Aorta (tissue), 5 donors: ENCODE measurements at places on chromosomes 6 and 20.
A peak's percentile ranks its signal among the peaks of the same experiment; 100 is the strongest.

GRCh38 chr20:53990768-53991450, 79.5 kb downstream of the BCAS1 start:
- DNase-seq: no peak

DNA sequence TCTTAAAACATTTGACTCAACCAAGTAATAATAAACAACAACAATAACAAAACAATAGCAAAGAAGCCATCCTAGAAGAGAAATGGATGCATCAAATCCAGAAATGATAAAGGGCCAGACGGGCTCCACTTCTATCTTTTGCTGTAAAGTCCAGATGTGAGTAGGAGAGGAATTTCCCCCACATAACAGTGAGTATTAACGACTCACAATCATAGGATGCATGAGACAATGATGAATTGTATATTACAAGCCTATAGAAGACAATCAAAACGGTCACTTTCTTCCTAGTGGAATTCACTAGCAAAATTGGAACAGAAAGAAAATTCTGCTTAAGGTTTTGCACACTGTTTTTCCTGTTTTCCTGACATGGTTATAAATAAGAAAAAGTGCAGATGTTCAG, 97.0 kb upstream of the PREP start:
- no peak for DNase-seq

DNA sequence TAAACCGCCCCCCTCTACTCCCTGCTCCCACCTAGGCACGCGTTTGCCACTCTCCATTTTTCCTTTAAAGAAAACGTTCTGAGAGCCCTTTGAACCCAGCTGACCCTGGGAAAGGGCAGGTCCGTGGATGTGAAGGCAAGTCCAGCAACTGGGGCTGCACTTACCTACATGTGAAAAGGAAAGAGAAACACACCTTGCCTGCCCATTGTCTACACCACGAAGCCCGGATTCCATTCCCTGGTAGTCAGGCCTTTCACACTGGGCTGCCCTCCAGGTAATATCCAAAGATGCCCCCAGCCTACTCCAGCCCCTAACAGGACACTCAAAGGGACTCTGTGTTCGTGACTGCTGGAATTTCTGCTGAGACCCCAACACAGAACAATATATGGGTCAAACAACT, 94.4 kb downstream of the CD83 start:
- DNase-seq: no peak

DNA sequence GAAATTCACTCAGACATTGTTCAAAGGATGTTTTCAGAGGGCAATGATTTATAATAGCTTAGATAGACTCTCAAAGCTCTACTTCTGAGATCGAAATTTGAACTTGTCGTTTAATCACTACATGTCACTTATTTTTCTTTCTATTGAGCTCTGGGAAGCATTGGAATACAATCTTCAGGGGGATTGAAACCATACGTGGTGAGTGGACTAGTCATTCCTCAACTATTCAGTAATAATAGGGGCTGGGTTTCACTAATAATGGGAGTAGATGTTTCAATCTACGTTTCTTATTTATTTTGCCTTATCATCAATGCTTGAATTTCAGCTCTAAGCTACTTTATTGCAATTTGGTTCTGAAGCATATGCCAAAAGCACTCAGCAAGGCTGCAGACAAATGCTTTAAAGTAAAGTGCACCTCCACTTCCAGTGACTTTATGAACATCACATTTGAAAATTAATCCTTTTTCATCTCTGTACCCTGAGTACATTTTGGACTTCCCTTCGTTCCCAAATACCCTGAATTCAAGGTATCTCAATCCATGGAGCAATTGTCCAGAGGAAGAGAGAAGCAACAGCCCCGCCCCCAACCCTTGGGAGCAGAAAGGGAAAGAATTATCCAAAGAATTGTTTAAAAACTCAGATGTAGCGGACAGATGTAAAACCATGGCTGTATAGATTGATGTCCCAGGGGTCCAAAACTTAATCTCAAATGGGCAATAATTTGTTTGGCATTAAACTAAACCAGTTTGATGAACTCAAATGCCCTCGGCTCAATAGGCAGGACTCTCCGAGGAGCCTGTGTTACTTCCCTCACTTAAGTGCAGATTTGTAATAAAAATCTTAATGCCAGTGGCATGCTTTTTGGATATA, 68.1 kb downstream of the HFE start:
- DNase-seq: no peak

DNA sequence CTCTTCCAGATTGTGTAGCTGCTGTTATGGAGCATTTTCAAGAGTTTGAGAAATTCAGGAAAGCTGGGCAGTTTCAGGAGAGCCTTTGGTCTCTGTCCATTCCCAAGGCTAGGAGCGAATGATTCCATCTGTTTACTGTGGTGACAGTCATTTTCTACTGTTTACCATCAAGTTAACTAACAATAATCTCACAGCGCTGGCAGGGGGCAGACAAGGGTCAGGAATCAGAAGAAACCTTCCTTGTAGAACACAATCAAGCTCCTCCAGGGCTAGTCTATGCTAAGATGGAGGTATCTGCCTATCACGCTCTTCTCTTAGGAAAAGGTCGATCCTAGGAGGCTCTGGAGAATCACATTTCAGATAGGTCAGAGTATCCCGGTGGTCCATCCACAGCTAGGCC, 293.9 kb downstream of the KIF16B start:
- no peak for DNase-seq

DNA sequence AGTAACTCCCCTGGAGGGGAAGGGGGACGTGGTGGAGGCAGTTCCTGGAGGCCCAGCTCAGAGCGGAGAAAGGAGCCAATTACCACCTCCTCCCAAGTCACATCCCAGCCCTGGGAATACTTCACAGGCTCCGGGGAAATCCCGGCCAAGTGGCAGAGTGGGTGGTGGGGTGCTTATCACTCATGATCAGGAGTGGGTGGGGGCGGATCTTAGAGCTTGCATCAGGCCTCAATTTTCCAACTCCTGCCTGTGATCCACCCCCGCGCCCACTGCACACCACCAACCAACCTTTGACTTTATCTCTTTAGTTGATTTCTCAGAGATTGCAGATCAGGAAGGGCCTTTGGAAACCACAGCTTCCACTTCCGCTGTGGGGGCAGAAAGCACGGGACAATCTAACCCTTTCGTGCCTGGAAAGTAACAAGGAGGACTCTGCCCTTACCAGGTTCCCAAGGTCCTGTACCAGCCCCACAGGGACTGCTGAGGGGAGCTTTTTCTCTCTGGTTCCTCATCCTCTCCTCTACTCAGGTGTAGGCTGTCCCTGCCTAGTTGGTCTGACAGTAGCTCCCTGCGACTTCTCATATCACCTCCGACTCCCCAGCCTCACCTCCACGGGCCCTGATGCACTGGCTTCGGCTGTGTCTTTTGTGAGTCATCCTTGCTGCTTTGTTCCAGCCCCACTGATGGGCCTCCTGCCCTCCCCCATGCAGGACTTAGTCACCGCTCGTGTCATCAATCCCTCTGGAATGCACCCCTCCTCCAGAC, 24.9 kb upstream of the IER3 start:
- DNase-seq: peak; percentile 91

GRCh38 chr20:57205606-57206219, 60.7 kb downstream of the BMP7 start:
- no peak for DNase-seq

DNA sequence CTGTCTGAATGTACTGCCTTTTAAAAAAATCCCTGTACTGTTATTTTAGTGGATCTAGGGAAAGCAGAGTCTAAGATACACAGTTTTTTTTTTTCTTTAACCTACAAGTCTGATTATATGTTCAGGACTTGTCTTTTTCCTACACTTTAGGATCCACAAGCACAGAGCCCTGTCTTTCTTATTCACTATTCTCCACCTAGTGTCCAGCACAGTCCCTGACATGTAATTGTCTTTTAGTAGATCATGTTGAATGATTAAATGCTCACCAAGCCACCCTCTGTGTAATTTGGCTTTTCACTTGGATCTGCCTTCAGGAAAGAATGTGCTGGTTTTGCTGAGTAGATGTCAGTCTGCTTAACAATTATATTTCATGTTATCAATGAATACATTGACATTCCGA, 35.8 kb upstream of the YWHAB start:
- no peak for DNase-seq

DNA sequence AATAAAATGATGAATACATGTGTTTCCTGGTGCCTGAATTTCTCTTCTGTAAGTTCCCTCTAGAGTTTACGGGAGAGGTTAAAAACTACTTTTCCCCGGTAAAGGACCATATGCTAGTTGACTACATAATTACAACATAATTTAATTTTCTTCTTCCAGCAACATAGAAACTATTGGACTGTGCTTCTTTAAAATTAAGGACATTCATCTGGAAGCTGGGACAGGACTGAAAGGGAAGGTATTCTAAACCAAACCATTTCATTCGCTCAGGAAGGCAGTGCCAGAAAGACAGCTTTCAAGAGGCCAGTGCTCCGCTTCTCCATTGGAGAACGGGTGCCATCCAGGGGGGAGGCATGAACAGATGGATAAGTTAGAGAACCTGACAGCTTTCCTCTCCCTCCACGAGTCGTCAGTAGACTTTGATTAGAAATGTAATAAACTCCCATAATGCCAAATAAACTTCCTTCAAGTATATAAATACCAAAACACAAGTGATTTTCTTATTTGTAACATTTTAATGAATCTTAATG, 458.0 kb upstream of the SOX4 start:
- DNase-seq: no peak

DNA sequence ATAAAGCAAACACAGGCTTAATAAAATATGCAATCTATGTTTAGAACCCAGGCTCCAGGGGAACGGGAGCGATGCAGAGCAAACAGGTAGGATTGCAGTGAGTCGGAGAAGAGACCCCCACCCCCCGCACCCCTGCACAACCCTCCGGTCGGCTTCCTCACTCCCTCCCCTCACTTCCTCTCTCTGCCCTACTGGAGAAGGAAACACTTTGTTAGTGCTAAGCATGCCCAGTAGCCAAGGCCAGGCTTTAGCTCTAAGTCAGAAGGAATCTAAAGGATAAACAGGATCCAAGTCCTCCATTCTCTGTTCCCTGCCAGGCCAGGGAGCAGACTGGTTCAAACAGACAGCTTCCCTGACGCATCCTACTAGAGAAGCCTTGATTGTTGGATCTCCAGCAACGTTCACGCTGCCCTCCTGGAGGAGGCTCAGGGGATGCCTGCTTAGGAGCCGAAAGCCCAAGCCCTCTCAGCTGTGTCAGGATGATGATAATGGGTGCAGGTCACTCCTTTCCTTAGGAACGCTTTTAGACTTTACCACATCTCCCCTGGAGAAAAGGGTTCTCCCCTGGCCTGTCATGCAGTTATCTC, 14.7 kb downstream of the FOXQ1 start:
- DNase-seq: no peak

DNA sequence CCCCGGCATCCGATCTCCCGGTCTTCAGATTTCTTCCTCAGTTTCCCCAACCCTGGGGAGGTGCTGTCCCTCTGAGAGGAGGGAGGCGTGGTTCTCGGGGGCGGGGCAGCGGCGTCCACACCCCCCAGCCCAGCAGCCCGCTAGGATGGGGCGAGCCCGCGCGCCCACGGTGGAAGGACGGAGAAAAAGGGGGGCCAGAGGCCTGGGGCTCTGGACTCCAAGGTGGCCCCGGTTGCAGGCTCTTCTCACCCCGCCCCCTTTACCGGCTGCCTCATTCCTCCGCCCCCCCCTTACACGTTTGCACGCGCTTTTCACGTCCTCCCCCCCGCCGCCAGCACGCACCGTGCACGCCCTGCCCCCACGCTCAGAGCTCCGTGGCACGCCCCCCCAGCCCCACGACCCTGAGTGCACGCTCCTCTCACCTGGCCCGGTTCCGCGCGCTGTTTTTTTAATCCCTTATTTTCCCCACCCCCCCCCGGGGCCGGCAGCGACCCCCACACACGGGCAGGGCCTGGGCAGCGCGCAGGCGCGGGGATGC, 402 bp downstream of the ZBTB12 start:
- DNase-seq: peak; percentile 79

GRCh38 chr6:7818257-7819214, 92.1 kb downstream of the TXNDC5 start:
- no peak for DNase-seq

- DNase-seq: no peak
Measured at GRCh38 chr6:164211254-164211653, 796.7 kb downstream of the QKI start.

GRCh38 chr20:16861708-16862107, 113.5 kb downstream of the OTOR start:
- DNase-seq: no peak

DNA sequence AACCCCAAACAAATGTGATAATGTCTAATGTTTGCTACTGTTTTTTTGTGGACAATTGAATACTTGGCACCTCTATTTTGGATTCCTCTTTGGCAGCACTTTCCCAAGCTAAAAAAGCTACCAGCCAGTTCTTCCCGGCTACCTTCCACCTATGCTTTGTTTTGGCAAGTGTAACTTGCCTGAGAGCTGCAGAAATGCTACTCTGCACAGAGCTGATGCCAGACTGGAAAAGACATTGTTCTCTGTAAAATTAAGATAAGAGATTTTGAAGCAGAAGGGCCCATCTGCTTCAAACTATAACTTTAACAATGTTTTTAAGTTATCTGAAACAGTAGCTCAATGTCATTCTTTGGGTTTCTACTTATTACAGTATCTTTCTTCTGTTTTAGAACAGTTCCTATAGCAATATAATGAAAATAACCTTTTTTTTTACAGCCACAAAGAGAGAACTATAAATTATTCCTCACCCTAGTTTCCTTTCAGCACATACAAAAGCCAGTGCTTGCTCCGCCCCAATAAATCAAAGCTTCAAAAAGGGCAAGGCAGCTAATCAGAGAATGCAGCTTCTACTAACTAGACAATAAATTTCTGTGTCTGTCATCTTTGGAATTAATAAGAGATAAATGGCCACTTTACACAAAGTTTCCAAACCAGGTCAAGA, 183.1 kb downstream of the UBE3D start:
- no peak for DNase-seq

- DNase-seq: no peak
Measured at GRCh38 chr6:35209622-35210247, 4.0 kb upstream of the SCUBE3 start.

DNA sequence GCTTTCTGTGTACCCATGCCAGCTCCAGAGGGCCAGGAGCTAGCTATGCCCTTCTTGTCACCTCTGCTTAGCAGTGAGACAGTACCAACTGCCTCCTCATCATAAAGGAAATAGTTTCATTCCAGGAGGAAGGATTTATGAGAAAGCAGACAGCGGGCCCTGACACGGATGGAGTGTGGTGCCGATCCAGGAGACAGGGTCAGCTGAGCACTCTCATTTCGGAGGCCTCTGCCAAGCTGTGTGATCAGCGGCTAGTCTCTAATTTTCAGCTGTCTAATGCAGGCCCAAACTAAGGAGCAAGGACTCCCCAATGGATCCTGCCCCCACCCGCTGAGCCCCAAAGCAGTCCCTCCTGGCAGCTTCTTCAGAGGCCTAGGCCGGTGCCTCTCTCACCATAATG, 103.1 kb downstream of the LRFN2 start:
- DNase-seq: no peak

DNA sequence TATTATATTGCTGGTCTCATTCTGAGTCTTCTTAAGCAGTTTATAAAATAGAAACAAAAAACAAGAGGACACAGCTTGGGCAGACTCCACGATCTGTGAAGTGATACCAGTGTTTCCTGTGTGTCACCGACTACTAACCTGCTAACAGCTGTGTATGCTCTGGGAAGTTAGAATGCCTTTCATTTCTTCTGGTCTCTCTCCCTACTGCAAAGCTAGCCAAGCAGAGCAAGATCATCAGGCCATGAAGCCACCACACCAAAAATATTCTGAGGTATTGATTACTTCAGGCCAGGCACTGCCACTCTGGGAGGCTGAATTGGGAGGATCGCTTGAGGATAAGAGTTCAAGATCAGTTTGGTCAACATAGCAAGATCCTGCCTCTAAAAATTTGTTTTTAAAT, 46.9 kb upstream of the SMIM29 start:
- DNase-seq: no peak

GRCh38 chr6:16033214-16033613, 95.7 kb upstream of the MYLIP start:
- no peak for DNase-seq
